ENCODE measurements at places on chromosomes 6 and 20. TPM values are rescaled to one million over a fixed set of nuclear protein-coding genes. Genes with fewer than 3 reads are reported as not detected.

DNA sequence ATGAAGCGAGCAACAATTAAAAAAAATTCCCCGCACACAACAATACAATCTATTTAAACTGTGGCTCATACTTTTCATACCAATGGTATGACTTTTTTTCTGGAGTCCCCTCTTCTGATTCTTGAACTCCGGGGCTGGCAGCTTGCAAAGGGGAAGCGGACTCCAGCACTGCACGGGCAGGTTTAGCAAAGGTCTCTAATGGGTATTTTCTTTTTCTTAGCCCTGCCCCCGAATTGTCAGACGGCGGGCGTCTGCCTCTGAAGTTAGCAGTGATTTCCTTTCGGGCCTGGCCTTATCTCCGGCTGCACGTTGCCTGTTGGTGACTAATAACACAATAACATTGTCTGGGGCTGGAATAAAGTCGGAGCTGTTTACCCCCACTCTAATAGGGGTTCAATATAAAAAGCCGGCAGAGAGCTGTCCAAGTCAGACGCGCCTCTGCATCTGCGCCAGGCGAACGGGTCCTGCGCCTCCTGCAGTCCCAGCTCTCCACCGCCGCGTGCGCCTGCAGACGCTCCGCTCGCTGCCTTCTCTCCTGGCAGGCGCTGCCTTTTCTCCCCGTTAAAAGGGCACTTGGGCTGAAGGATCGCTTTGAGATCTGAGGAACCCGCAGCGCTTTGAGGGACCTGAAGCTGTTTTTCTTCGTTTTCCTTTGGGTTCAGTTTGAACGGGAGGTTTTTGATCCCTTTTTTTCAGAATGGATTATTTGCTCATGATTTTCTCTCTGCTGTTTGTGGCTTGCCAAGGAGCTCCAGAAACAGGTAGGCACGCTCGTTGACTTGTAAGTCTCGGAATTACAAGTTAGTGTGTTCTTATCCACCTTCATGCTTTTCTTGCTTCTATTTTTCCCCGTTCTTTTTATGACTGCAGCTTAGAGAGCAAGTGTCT, at the start of gene EDN1:
Gene EDN1, plus strand, starts transcription at position 429 of the 888 bp plus-strand sequence. Its CDS starts 269 bp downstream, at position 698.
- DNase-seq, result peak; percentile 89

GRCh38 chr20:59735917-59736316, 131.6 kb downstream of the PHACTR3 start:
- no peak for DNase-seq

DNA sequence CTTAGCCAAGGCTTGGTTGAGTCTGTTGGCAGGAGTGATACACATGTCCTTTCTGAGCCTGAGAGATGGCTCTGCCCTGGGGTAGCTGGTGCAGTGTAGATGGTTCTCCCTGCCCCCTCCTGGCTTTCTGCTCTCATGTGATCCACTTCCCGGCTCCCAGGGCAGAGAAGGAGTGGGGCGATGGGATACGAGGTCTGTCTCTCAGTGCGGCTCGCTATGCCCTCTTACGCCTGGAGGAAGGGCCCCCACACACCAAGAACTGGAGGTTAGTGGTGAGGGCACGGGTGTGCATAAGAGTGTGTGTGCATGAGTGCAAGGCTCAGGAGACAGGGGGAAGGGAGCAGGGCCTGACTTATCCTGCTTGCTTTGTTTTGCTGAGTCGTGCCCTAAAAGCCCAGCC, 18.8 kb downstream of the SLC12A5 start:
- no peak for DNase-seq

DNA sequence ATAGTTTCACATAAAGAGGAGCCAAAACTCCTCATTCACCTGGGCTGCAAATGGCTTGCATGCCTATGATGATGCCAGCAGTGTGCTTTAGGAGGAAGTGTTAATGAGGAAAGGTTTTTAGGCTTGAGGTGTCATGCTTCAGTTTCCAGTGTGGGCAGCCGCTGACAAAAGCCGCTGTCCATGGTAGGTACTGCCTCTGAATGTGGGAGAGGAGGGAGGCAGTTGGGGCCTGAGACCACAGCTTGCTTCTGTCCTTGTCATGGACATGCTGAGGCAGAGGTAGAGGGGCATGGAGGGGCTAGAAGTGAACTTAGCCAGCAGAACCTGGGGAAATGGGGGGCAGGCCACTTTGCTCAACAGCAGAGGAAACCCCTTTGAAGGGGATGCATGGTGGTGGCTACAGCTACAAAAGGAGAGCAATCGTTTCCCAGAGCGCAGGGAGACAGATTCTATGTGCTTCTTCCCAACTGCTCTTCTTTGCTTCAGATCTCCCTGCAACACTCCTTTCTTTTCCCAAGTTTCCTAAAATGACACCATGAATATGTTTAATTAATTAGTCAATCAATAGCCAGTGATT, 372.1 kb upstream of the CNR1 start:
- DNase-seq, result peak; percentile 85

- no peak for DNase-seq
Observed at GRCh38 chr6:88120635-88121034, 45.5 kb downstream of the CNR1 start.

DNA sequence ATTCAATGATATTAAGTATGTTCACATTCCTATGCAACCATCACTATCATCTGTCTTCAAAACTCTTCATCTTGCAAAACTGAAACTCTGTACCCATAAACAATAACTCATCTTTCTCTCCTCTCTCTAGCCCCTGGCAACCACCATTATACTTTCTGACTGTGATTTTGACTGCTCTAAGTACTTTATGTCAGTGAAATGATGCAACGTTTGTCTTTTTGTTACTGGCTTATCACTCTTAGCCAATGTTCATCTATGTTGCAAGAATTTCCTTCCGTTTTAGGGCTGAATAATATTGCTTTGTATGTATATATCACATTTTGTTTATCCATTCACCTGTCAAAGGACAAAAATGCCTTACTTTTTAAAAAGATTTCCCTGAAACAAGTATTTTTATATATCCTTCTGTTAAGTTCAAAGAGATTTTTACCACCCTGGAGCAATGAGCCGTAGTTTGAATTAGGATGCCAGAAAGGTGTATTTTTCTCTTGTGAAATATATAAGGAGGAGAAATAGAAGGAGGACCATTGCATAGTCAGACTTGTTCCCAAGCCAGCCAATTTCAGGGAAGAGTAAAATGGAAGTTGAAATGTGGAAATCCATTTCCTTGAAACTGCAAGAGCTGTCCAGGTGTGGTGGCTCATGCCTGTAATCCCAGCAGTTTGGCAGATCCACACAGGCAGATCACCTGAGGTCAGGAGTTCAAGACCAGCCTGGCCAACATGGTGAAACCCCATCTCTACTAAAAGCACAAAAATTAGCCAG, 4.0 kb upstream of the CGAS start:
- no peak for DNase-seq

GRCh38 chr6:74333406-74333805, 637.4 kb downstream of the CD109 start:
- no peak for DNase-seq

DNA sequence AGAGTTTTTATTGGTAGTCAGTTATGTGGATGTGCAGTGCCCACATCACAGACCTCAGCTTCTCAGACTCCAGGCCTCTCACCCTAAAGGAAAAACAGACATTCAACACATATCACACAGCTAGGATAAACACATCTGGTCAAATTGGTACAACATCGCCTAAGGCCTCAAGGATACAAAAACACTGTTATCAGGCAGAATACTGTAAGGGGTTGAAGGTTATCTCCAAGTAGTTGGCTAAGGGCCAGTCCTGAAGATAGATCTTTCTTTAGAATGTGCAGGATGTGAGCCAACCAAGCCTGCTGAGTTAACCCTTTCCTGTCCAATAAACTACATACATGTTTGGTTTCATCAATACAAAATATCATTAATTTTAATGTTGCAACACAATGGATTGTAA, 308.4 kb upstream of the GJE1 start:
- no peak for DNase-seq

- DNase-seq, result peak; percentile 92
Observed at GRCh38 chr6:43644940-43645612, at the start of gene RSPH9. Gene RSPH9, plus strand, starts transcription at chr6:43645036. Its CDS starts 63 bp downstream, at chr6:43645099.

CLIC1 gene
- total RNA-seq, result 456 TPM

COL21A1 gene
- 3.1 TPM for total RNA-seq
